ENCODE measurements at places on chromosomes 7 and 10.

DNA sequence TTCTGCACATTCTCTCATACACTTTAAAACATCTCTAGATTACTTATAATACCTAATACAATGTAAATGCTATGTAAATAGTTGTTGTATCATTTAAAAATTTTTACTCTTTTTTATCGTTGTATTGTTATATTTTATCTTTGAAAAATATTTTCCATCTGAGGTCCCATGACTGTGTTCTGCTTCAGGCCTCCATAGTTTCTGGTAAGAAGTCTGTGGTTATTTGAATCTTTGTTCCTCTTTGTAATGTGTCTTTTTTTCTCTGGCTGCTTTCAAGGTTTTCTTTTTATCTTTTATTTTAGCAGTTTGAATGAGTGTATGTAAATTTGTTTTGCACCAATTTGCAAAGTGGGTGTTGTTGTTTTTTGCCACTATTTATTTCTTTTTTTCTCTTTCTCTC lies 263.1 kb downstream of the RPS24 start:
- DNase-seq: no peak

DNA sequence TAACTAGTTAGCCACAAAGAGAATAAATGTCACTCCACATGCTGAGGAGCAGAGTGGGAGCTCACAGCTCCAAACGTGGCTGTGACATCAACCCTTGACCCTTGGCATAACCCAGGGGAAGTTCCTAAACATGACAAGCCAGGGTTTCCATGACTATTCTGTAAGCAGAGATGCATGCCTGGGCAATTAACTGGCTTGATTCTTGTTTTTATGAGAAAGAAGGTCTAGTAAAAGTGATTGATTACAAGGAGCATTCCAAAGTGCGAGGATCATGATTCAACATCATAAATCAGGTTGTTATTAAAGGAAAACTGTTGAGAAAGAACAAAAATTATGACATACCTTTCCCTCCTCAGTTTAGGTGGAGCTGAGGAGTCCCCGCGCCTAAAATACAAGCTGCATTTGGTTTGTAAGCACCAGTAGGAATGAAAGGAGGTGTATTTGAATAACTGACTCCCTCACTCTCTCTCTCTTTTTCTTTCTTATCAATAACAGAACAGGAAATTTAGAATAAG lies 108.4 kb downstream of the SFMBT2 start:
- DNase-seq: no peak

DNA sequence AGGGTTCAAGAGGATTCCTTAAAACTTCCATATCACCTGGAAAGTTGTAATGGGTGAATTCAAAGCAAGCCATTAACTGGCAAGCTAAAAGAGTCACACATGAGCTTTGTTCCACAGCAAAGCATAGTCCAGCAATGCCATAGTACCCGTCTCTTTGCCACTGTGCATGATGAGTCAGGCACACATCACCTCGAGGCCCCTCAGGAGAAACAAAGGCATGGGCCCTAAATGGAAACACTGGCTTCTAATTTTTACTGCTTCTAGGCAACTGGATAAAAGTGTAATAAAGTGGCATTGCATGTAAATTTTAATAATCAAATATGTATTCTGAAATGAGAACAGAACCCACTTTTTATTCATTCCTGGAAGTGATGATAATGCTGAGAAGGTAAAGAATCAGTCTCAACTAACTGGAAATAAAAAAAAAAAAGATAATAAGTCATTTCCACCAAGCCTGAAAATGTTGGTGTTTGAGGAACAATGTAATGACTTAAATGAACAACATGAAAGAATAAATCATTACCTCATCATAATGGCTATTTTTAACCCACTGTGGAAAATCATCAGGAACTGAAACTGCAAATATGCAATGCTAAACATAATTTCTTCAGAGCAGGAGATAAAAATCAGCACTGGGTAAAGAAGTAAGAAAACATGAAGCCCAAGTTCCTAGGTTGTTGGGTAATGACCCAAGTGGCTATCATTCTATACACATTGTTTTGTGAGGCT lies 104.9 kb downstream of the CDK6 start:
- no peak for DNase-seq

DNA sequence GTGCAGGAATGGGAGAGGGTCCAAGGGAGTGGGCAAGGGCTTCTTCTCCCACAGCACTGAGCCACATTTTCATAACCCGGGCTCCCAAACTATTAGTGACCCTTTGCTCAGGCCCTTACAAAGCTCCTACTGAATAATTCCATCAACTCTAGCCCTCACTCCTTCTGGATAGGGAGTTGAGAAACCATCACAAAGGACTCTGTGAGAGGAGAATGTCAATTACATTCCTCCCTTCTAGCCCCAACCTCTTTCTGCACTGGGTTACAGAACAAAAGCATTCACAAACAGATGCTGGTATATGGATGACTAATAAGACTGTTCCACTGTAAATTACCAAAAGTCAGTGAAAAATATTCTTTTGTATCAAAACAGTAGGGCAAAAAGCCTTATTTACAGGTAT lies 203.7 kb downstream of the SORCS1 start:
- DNase-seq: no peak

GRCh38 chr10:84175436-84175835 lies 1.8 kb downstream of the GPR15LG start:
- no peak for DNase-seq

DNA sequence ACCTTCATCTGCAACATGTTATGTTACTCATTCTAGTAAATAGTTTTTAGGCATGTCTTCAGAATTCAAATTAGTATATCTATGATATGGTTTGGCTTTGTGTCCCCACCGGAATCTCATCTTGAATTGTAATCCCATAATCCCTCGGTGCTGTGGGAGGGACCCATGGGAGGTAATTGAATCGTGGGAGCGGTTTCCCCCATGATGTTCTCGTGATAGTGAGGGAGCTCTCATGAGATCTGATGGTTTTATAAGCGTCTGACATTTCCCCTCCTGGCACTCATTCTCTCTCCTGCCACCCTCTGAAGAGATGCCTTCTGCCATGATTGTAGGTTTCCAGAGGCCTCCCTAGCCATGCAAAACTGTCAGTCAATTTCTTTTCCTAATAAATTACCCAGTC lies 20.4 kb upstream of the GPR37 start:
- no peak for DNase-seq

DNA sequence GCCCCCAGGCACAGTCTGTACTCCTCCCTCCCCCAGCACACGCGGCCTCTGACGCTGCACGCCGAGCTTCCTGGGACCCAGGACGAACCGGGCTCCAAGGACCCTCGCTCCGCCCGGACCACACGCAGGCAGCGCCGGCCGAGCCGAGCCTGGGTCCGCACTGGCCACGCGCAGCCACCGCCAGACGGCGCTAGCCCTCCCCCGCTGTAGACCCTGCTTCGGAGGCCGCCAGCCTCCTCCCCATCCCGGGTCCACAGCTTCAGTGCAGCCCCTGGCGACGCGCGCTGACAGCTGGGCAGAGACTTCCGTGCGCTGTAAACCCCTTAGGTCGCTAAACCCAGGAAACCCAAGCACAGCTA lies 936 bp upstream of the TCERG1L start:
- no peak for DNase-seq

DNA sequence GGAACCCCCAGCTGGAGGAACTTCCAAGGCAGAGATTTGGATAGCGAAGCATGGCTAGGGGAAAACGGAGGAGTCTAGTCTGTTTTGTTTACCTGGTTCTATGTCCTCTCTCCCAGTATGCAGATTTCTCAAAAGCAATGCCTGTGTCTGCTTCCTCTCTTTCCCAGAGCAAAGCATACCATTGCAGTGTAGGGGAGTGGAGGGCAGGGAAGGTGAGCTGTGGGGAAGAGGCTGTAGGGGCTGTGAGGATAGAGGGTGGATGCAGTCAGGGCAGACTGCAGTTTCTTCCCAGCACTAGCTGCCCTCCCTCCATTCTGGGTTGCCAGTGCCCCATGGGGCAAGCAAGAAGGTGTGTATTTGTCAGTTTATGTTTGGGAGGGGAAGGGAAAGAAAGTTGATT lies 16.9 kb upstream of the TSPAN14 start:
- DNase-seq: no peak

DNA sequence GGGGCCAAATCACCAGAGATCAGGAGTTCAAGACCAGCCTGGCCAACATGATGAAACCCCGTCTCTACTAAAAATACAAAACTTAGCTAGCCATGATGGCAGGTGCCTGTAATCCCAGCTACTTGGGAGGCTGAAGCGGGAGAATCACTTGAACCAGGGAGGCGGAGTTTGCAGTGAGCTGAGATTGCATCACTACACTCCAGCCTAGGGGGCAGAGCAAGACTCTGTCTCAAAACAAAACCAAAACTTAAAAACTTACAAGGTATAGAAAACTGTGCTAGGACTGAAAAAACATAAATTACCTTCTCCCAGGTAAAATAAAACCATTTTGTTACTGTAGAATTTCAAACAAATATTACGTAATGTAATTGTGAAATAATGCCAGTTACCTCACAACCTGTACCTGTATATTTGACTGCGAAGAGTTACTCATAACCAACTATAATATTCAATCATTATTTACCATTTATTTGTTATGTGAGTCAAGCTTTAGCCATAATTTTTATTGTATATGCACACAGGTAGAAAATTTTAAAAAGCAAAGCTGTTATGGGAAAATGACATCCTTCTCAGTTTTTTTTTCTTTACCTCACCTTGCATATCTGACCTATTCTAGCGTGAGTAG lies 180.9 kb downstream of the SEMA3A start:
- DNase-seq: no peak

DNA sequence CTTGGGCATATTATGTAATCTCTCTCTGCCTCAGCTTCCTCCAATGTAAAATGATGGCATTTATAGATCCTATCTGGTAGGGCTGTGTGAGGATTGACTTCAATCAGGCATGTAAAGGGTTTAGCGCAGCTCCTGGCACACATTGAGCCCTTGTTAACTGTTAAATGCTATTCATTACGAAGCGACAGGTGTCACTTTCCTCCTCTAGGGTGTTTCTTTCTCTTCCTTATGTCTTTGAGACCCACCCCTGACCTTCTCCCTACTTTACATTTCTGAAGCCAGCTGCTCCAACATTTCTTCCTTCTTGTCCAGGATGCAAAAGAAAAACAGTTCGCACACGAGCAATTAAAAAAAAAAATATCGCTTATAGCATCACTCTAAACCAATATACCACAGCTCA lies 5.7 kb upstream of the R3HCC1L start:
- no peak for DNase-seq

DNA sequence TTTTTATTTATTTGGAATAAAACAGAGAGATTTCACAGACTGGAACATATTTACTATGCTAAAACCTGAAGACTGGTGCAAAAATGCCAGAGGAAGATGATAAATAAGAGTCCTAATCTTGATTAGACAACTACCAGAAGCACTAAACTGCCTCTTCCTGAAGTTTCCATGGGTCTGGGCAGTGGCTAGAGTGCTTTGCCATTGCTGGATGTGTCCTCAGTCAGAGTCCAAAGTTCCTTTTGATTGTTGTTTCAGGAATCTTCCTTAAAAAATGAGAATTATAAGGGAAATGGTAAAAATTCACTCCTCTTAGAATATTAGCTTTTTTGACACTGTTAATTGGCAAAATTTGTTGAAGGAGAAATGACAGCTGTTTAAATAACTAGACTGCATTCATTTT lies 86.3 kb upstream of the AHR start:
- DNase-seq: no peak

GRCh38 chr7:18541871-18542212 lies 46.3 kb downstream of the HDAC9 start:
- DNase-seq: no peak

GRCh38 chr7:135420786-135421185 lies 89.1 kb downstream of the CNOT4 start:
- no peak for DNase-seq

GRCh38 chr10:58661336-58661735 lies 148.7 kb downstream of the BICC1 start:
- no peak for DNase-seq

- DNase-seq: no peak
Measured at GRCh38 chr7:46939089-46939488, 642.8 kb downstream of the TNS3 start.

All from cortex of kidney (tissue), 1 donor.